ENCODE measurements at places on chromosomes 5 and 9.

- no peak for DNase-seq
Measured at GRCh38 chr9:138112791-138113600, 235.4 kb downstream of the CACNA1B start.

DNA sequence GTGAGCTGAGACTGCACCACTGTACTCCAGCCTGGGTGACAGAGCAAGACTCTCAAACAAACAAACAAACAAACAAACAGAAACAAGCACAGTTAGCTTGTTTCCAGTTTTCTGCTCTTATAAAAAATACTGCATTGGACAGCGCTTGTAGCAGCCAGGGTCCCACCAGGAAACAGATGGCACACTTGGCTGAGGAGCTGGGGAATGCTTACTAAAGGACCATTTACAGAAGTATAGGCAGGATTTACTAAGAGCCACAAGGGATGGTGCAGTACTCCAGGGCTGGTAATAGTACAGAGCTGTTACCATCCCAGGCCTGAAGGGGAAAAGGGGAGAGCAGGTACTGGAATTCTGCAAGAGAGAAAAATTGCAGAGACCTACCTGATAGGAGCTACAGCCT, 5.2 kb upstream of the ANKS6 start:
- no peak for DNase-seq

DNA sequence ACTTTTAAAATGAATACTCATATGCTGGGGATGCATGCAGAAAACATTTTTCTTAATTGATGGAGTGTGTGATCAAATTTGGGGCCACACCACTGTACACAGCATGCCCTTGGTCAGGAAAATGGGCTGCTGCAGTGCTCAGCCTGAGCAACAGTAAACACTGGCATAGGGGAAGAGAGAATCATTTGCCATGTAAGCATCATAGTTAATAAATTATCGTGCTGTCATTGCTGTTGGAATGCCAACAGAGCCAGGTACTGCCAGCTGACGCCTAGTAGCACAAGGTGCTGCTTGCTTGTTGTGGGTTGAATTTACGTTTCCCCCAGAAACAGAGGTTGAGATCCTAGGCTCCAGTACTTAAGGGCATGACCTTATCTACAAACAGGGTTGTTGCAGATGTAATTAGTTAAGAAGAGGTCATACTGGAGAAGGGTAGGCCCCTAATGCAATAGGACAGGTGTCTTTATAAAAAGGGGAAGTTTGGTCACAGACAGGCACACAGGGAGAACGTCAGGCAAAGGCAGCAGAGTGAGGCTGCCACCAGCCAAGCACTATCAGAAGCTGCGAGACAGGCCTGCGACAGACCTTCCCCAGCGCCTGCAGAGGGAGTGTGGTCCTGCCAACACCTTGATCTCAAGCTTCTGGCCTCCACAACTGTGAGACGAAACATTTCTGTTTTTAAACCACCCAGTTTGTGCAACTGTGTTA, 25.3 kb downstream of the DAP start:
- no peak for DNase-seq

- DNase-seq: no peak
Measured at GRCh38 chr5:19733612-19734495, 254.1 kb downstream of the CDH18 start.

DNA sequence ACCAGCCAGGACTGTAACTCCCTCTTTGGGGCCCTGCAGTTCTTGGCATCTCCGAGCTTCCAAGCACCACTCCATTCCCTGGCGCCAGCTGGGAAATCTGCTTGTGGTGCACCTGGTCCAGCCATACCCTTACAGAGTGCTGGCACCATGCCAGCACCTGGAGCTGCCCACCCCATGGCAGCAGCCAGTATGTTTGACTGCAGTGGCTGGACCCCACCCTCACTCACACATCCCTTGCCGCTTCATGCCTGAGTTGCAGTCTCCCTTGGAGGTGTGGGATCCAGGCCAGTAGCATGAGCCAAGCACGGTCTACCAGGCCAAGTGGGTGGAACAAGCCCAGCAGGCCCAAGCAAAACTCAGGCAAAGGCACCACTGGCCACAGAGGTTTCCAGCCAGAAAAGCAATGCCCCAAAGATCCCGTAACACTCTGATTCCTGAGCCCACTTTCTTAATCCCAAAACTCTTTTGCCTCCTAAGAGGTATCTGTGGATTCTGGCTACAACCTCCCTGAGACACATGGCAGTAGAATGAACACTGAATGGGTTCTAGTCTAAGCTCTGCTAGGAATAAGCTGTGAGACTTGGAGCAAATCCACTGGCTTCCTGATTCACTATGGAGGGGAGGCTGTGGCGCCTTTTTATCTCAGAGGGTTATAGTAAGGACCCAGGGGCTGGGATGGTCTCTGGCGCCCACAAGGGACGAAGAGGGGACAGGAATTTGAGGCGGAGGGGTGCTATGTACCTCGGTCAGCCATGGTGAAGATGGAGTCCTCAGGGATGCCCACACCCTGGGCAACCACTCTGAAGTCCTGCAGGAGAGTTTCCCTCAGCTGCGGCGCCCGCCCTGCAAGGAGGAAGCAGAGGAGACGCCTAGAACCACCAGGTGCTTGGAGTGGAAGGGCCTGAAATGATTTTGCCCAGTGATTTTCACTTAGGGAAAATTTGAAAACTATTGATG, 5.6 kb downstream of the AMBP start:
- DNase-seq: no peak

DNA sequence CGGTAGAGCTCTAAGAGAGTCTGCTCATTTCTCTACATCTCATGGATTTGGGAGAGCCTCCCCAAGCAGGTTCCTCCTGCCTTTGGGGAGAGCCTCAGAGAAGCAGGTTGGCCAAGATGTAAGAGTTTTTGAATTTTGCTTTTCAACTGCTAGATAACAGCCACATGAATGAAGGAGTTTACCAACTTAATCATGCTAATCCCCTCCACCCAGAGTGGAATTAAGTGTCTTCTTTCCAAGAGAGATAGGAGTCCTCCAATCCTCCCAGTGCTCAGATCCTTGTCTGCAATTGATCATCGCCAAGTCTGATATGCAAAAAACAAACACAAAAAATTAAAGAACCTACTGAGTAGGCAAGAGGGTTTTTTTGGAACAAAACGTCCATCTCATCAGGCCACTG, 99.4 kb upstream of the MAP3K1 start:
- no peak for DNase-seq

GRCh38 chr9:131624636-131625507, 79.5 kb downstream of the PRRT1B start:
- DNase-seq: no peak

DNA sequence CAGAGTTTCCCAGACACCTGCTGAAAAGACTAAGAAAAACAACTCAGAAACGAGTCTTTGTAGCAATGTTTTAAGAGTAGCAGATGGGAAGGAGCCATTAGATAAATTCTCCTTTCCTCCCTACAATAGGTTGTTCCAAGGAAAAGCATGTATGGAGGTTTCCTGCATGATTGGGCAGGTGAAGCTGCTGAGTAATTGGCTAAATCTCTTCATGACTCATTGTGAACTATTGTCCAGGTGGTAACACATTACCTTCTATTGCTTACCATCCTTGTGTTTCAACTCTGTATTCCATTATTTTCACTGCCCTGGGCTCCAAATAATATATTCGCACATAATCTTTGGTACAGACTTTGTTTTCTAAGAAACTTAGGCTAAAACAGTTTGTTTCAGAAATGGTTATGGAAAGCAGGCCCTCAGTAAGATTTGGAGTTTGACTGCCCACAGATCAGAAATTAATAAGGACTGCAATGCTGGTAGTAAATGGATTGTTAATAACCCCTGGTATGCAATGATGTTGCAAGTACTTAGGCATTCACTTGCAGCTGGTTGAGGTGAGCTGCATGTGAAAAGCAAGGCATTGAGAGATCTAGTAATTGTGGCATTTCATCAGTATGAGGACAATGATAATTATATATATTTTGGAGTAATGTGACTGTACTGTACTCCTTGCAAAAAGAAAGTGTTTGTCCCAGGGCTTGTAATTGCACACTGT, 281.4 kb upstream of the VLDLR start:
- DNase-seq: no peak

- DNase-seq: no peak
Measured at GRCh38 chr5:11143456-11144267, 382.6 kb upstream of the DAP start.
